Psoas muscle (tissue), 8 donors: ENCODE measurements at places on chromosomes 5 and 9. TPM values are rescaled to one million over a fixed set of nuclear protein-coding genes. Genes with fewer than 3 reads are reported as not detected.
A peak's percentile ranks its signal among the peaks of the same experiment; 100 is the strongest.

DNA sequence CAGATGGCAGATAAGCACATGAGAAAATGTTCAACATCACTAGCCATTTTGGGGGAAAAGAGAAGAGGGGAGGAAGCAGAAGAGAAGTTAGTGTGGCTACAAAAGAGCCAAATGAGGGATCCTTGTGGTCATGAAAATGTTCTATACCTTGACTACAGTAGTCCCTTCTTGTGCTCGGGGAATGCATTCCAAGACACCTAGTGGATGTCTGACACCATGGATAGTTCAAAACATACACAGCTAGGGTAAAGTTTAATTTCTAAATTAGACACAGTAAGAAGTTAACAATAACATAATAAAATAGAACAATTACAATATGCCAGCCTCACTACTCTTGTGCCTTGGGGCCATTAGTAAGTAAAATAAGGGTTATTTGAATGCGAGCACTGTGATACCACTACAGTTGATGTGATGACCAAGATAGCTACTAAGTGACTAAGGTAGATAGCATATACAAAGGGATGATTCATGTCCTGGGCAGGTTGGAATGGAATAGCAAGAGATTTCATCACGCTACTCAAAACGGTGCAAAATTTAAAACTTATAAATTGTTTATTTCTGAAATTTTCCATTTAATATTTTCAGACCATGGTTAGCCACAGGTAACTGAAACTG lies 344.1 kb downstream of the NR2F1-AS1 start:
- DNase-seq = no peak
- no peak overlapping the region for H3K27ac ChIP-seq
- H3K4me3 ChIP-seq = no peak overlapping the region
- H3K36me3 ChIP-seq = no peaks in the 10 kb centered on the region
- H3K27me3 ChIP-seq = no peaks in the 10 kb centered on the region
- no peaks in the 10 kb centered on the region for H3K4me1 ChIP-seq

GRCh38 chr5:62143268-62144229 lies 162.5 kb upstream of the KIF2A start:
- no peaks in the 10 kb centered on the region for H3K27me3 ChIP-seq
- no peaks in the 10 kb centered on the region for H3K4me1 ChIP-seq
- H3K36me3 ChIP-seq = no peaks in the 10 kb centered on the region
- H3K27ac ChIP-seq = no peak overlapping the region
- no peak for DNase-seq
- no peak overlapping the region for H3K4me3 ChIP-seq

DNA sequence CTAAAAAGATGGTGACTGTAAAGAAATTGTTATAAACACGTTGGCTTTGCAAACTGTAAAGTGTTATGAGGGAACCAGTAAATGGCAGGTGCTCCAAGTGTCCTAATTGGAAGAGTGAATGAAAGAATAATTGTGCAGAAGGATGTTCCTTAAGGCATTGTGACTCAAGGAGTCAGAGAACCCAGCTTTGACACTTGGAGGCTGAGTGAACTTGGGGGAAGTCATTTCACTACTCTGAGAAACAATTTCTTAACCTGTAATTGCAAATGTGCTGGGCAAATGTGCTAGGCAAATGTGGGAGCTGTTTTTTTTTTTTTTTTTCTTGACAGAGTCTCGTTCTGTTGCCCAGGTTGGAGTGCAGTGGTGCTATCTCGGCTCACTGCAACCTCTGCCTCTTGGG lies 84.0 kb upstream of the TNFSF8 start:
- H3K36me3 ChIP-seq = no peaks in the 10 kb centered on the region
- no peaks in the 10 kb centered on the region for H3K4me1 ChIP-seq
- H3K4me3 ChIP-seq = no peak overlapping the region
- no peaks in the 10 kb centered on the region for H3K27me3 ChIP-seq

GRCh38 chr9:126456441-126457174 lies 130.0 kb downstream of the MVB12B start:
- H3K4me1 ChIP-seq = no peaks in the 10 kb centered on the region
- no peaks in the 10 kb centered on the region for H3K27me3 ChIP-seq
- H3K36me3 ChIP-seq = peaks cover 4% of the 10 kb centered on the region
- DNase-seq = no peak
- no peak overlapping the region for H3K27ac ChIP-seq
- no peak overlapping the region for H3K4me3 ChIP-seq

DNA sequence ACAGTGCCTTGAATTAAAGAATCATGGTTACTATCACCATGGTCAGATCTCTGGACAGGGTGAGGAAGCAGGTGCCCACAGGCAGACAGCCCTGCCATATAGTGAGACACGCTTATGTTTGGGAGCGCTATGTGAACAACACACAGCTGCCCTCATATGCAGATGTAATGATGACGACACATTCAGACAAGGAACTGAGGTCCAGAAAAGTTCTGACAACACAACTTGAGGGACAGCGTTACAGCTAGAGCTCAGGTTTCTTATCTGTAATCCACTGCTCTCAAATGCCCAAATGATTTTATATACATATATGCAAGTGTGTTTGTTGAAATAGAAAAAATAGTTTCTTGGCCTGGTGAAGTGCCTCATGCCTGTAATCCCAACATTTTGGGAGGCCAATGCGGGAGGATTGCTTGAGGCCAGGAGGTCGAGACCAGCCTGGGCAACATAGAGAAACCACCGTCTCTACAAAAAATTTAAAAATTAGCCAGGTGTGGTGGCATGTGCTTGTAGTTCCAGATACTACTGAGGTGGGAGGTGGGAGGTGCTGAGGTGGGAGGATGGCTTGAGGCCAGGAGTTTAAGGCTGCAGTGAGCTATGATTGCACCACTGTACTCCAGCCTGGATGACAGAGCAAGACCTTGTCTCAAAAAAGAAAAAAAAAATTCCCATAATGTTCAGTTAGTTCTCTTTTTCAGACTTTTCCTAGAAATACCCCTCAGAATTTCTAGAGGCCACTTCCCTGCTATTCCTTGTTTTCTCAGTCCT lies 423.2 kb downstream of the RAB3C start:
- no peak for DNase-seq
- H3K27me3 ChIP-seq = no peaks in the 10 kb centered on the region
- H3K4me1 ChIP-seq = peaks cover 82% of the 10 kb centered on the region
- H3K36me3 ChIP-seq = no peaks in the 10 kb centered on the region
- H3K4me3 ChIP-seq = no peak overlapping the region

GRCh38 chr9:78296201-78296892 lies 578 bp upstream of the PSAT1 start:
- H3K27ac ChIP-seq = no peak overlapping the region
- peaks cover 19% of the 10 kb centered on the region for H3K4me1 ChIP-seq
- peak overlapping the region; percentile 68 for H3K4me3 ChIP-seq
- no peaks in the 10 kb centered on the region for H3K27me3 ChIP-seq
- DNase-seq = peak; percentile 20

- H3K4me1 ChIP-seq = no peaks in the 10 kb centered on the region
- no peaks in the 10 kb centered on the region for H3K36me3 ChIP-seq
- peak overlapping the region; percentile 6 for H3K27ac ChIP-seq
- DNase-seq = no peak
- H3K4me3 ChIP-seq = no peak overlapping the region
These were observed 229.9 kb upstream of the MAP3K1 start for GRCh38 chr5:56585461-56585860.

GRCh38 chr9:97525451-97525850 lies 24.0 kb downstream of the TMOD1 start:
- no peak overlapping the region for H3K4me3 ChIP-seq
- peaks cover 28% of the 10 kb centered on the region for H3K36me3 ChIP-seq
- no peaks in the 10 kb centered on the region for H3K27me3 ChIP-seq
- DNase-seq = no peak
- peaks cover 95% of the 10 kb centered on the region for H3K4me1 ChIP-seq

DNA sequence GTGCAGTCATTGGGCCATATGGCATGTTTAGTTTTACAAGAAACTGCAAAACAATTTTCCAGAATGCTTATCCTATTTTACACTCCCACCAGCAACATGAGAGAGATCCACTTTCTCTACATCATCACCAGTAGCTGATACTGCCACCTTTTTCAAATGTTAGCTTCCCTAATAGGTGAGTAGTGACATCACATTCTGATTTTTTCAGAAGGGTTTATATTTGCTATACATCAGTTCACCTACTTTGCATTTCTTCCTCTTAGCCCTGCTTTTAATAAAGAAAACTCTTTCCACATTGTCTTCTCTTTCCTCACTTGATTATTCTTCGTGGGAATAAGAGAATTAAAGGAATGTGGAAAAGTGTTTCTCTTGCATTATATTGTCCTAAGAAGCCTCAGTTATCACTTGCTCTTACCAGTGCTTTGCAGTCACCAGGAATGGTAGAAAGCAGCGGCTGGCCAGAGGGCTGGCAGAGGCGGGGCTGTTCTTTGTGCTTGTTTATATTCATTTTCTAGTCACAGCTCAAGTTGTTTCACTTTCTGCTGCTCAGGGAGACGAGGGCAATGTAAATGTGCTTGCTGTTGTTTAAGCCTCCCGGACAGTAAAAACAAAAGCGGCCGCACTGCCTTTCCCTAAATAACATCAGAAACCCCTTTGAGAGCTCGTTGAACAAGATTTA lies 164.8 kb downstream of the HSD17B3 start:
- H3K4me1 ChIP-seq = no peaks in the 10 kb centered on the region
- no peak overlapping the region for H3K4me3 ChIP-seq
- H3K27me3 ChIP-seq = peaks cover 10% of the 10 kb centered on the region
- H3K36me3 ChIP-seq = no peaks in the 10 kb centered on the region
- no peak overlapping the region for H3K27ac ChIP-seq
- DNase-seq = no peak

DNA sequence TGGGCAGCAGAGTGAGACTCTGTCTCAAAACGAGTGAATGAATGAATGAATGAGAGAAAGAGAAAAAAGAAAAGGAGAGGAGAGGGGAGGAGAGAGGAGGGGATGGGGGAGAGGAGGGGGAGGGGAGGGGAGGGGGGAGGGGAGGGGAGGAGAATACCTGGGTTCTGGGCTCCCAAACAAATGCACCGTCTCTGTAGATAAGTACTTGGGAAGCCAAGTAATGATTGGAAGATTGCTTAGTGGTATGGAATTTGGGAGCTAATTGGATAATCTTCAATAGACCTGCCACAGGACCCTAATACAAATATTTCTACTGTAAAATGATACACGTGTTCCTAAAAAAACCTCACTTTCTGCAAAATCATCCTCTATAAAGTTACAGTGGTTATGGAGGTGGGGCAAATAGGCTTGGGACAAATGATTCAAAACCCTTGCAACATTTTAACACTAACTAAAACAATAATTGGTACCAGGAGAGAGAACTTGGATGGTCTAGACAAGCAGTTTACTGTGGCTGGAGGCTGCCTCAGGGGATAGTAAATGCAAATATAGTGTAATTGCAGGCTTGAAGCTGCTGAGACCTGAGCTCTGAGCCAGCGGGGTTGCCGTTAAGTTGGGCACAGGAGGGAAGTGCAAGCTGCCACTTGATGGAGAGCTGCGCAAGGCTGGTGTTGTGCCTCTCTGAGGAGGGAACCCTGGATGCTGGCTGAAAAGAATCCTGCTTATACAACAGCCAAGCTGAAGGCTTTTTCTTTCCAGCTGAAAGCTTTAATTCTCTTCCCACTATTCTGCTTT lies 3.5 kb downstream of the HEMGN start:
- DNase-seq = no peak
- no peaks in the 10 kb centered on the region for H3K4me1 ChIP-seq
- H3K4me3 ChIP-seq = no peak overlapping the region
- no peaks in the 10 kb centered on the region for H3K36me3 ChIP-seq

- H3K27ac ChIP-seq = no peak overlapping the region
- no peaks in the 10 kb centered on the region for H3K4me1 ChIP-seq
- H3K4me3 ChIP-seq = no peak overlapping the region
- DNase-seq = no peak
- no peaks in the 10 kb centered on the region for H3K36me3 ChIP-seq
These were observed 1.8 kb upstream of the STARD4 start for GRCh38 chr5:111514087-111514486.

GRCh38 chr5:166430491-166431319 lies 1860.7 kb upstream of the WWC1 start:
- no peaks in the 10 kb centered on the region for H3K4me1 ChIP-seq
- no peaks in the 10 kb centered on the region for H3K27me3 ChIP-seq
- H3K27ac ChIP-seq = no peak overlapping the region
- no peak for DNase-seq
- no peak overlapping the region for H3K4me3 ChIP-seq
- H3K36me3 ChIP-seq = no peaks in the 10 kb centered on the region

- no peak overlapping the region for H3K27ac ChIP-seq
- H3K36me3 ChIP-seq = no peaks in the 10 kb centered on the region
- H3K4me1 ChIP-seq = peaks cover 3% of the 10 kb centered on the region
- H3K27me3 ChIP-seq = no peaks in the 10 kb centered on the region
These were observed 145.9 kb downstream of the GAPVD1 start for GRCh38 chr9:125407432-125407973.

DNA sequence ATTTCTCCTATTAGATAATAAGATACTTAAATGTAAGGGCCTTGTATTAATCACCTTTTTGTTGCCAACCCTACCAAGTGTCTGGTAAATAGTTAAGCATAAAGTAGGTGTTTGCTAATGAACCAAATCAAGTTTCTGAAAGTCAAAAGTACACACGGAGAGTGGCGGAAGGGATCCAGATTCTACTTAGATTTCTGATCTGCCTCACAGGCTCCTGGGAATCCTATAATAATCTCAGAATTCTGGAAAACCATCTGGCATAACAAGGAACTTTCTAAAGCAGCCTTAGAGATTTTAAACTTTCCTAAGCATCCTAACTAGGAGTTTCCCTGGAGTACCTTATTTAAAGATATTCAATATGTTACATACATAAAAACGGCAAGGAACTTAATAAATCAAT lies 363.2 kb upstream of the SMC2 start:
- no peaks in the 10 kb centered on the region for H3K27me3 ChIP-seq
- no peak overlapping the region for H3K4me3 ChIP-seq
- no peak overlapping the region for H3K27ac ChIP-seq
- DNase-seq = no peak
- H3K4me1 ChIP-seq = no peaks in the 10 kb centered on the region

DNA sequence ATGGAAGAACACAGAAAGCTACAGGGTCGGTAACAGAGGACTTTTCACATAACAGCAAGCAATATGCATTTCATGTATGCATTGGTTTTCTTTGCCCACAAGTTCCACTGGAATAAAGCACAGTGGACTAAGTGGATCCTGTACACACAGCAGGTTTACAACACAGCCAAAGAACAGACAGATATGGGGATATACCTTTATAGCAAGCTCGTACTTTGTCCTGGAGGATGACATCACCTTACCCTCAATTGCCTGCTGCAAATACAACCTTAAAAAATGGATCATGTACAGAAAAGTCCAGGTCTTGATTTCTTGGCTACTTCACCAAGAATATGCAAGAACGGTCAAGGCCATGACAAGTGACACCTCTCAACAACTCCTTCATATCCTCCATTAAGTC lies 1445.5 kb downstream of the MAT2B start:
- no peaks in the 10 kb centered on the region for H3K36me3 ChIP-seq
- no peak for DNase-seq
- no peak overlapping the region for H3K4me3 ChIP-seq
- no peaks in the 10 kb centered on the region for H3K27me3 ChIP-seq
- no peak overlapping the region for H3K27ac ChIP-seq
- no peaks in the 10 kb centered on the region for H3K4me1 ChIP-seq

The RXFP3 gene
- not detected for polyA plus RNA-seq

The FAM221B gene
- not detected for polyA plus RNA-seq

The CRHBP gene
- 0.03 TPM for polyA plus RNA-seq

The SAXO1 gene
- 0.38 TPM for polyA plus RNA-seq
